ENCODE measurements at places on chromosomes 11 and 22. TPM values are rescaled to one million over a fixed set of nuclear protein-coding genes. Genes with fewer than 3 reads are reported as not detected.

The NAALADL1 gene
- total RNA-seq, result 6.8 TPM

DNA sequence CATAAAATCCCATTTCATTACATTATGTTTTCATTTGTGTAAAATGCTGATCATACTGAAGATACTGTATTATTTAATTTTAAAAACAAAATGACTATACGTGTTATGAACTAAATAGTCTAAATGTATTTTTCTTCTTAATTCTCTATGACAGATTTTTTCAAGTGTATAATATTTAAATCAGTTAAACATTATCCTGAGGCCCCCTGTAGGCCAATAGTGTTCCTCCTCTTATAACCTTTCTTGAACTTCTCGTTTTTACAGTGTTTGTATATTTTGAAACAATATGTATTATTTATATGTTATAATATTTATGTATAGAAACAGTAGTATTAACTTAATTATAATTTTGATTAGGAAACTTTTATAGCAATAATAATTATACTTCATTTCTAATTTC lies 151.1 kb upstream of the CHORDC1 start:
- no peaks in the 10 kb centered on the region for H3K4me1 ChIP-seq
- no peaks in the 10 kb centered on the region for H3K36me3 ChIP-seq
- no peak overlapping the region for H3K27ac ChIP-seq
- H3K4me3 ChIP-seq, result no peak overlapping the region
- DNase-seq, result no peak
- no peaks in the 10 kb centered on the region for H3K27me3 ChIP-seq

DNA sequence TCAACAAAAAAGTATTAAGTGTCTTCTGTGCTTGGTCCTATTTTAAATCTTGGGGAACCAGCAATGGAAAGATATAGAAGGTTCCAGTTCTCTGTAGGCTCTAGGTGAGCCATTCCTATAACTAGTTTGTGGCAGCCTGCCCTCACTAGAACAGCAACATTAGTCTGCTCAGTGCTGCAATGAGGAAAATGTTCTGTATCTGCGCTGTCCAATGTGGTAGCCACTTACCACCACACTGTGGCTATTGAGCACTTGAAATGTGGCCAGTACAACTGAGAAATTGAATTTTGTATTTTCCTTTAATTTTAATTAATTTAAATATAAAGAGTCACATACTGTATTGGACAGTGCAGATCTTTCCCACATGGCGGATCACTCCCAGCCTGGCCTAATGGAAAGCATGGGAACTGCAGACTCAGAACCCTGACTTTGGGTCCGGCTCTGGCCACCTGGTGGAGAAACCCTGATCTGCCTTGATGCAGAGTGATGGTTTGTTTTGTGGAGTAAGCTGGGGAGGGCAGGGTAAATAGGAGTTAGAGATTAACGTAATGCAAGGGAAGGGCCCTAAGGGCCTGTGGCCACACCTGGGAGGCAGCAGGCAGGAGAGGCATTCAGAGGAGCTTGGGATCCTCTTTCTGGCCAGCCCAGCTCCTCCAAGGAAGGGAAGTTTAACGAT lies 101.0 kb downstream of the ME3 start:
- no peak overlapping the region for H3K4me3 ChIP-seq
- H3K27me3 ChIP-seq, result no peaks in the 10 kb centered on the region
- H3K4me1 ChIP-seq, result peaks cover 38% of the 10 kb centered on the region
- no peaks in the 10 kb centered on the region for H3K36me3 ChIP-seq

GRCh38 chr11:119100994-119101758 lies 477 bp downstream of the DPAGT1 start:
- H3K36me3 ChIP-seq, result peaks cover 19% of the 10 kb centered on the region
- peaks cover 17% of the 10 kb centered on the region for H3K4me1 ChIP-seq
- H3K4me3 ChIP-seq, result peak overlapping the region; percentile 81
- H3K27me3 ChIP-seq, result no peaks in the 10 kb centered on the region
- peak overlapping the region; percentile 94 for H3K27ac ChIP-seq

GRCh38 chr11:30435488-30435887 lies 112.6 kb downstream of the ARL14EP start:
- no peaks in the 10 kb centered on the region for H3K27me3 ChIP-seq
- no peak for DNase-seq
- no peak overlapping the region for H3K4me3 ChIP-seq
- H3K4me1 ChIP-seq, result no peaks in the 10 kb centered on the region
- H3K36me3 ChIP-seq, result no peaks in the 10 kb centered on the region

The NCR3LG1 gene
- 8.1 TPM for total RNA-seq

DNA sequence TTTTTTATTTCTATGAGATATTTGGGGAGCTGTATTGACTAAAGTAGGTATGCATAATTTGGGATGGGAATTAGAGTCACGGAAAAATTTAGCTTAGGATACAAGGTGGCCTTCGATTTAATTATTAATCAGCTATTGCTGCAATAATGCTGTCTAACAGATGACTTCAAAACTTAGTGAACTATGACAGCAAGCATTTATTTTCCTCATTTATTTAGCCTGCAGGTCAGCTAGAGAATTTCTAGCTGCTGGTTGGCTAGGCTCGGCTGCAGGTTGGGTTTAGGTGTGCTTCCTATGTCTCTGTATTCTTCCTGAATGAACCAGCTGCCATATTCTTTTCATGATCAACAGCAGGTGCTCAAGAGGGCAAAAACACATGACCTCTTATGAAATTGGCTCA lies 181.8 kb upstream of the RAG2 start:
- no peak overlapping the region for H3K27ac ChIP-seq
- H3K27me3 ChIP-seq, result no peaks in the 10 kb centered on the region
- H3K36me3 ChIP-seq, result no peaks in the 10 kb centered on the region
- H3K4me1 ChIP-seq, result no peaks in the 10 kb centered on the region
- no peak overlapping the region for H3K4me3 ChIP-seq

GRCh38 chr22:37930952-37931440 lies 22.4 kb downstream of the C22orf23 start:
- H3K36me3 ChIP-seq, result peaks cover 27% of the 10 kb centered on the region
- no peak overlapping the region for H3K4me3 ChIP-seq
- peak; percentile 26 for DNase-seq
- H3K4me1 ChIP-seq, result peaks cover 29% of the 10 kb centered on the region
- peak overlapping the region; percentile 41 for H3K27ac ChIP-seq

The MPPED2 gene
- not detected for total RNA-seq

DNA sequence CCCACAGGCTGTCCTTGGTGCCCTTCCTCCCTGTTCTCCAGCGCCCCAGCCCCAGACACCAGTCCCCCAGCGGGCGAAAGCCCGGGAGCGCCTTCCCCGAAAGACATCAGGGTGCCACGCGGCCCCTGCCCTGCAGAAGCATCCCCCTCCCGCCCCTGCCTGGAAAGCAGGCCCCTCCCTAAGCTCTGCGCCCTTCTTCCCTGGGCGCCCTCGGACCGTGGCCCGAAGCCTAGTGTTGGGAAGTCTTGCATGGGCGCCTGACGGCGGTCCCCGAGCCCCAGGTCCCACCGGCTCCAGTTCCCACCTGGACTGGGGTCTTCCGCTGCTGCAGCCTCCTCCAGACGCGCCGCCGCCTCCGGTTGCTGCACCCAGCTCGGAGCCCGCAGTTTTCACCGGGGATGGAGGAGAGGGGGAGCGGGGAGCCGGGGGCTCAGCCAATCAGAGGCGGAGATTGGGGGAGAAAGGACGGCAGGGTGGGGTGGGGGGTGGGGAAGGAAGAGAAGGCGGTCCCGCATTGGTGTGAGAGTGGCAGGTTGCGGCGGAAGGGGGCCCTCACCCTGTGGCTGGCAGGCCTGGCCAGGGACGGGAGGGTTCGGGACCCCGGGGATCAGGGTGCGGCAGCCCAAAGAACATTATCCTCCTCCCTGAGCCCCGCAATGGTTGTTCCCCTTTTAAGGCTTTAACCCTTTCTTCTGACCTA lies at the start of gene THY1:
TSS of gene THY1 (minus strand) at position 364 of the 700 bp plus-strand sequence. CDS start 2,267 bp downstream, outside the sequence.
- no peak for DNase-seq
- H3K36me3 ChIP-seq, result no peaks in the 10 kb centered on the region
- no peak within 1 kb of the TSS for H3K4me3 ChIP-seq
- peaks cover 33% of the 10 kb centered on the region for H3K27me3 ChIP-seq
- H3K4me1 ChIP-seq, result no peaks in the 10 kb centered on the region

- H3K27ac ChIP-seq, result no peak overlapping the region
- no peaks in the 10 kb centered on the region for H3K4me1 ChIP-seq
- H3K36me3 ChIP-seq, result peaks cover 5% of the 10 kb centered on the region
- peaks cover 10% of the 10 kb centered on the region for H3K27me3 ChIP-seq
- no peak for DNase-seq
- peak overlapping the region; percentile 16 for H3K4me3 ChIP-seq
These were observed 1.6 kb downstream of the LRRN4CL start for GRCh38 chr11:62687508-62688396.

DNA sequence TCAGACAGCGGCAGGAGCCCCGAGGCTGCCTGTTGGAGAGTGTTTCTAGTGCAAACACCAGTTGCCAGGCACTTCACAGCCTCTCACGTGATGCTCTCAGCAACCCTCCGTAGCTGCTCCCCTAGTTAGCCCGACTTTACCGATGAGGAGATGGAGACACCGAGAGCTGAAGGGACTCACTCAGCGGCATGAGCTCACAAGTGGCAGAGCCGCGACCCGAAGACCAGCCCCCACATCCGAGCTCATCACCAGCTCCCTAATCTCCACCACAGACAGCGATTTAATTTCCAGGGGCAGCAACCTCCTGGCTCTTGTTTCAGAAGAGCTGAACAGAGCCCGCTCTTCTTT lies 28.7 kb upstream of the RTL6 start:
- H3K27ac ChIP-seq, result no peak overlapping the region
- no peak overlapping the region for H3K4me3 ChIP-seq
- H3K36me3 ChIP-seq, result no peaks in the 10 kb centered on the region
- H3K27me3 ChIP-seq, result no peaks in the 10 kb centered on the region
- H3K4me1 ChIP-seq, result no peaks in the 10 kb centered on the region

The FANCF gene
- 7.4 TPM for total RNA-seq

DNA sequence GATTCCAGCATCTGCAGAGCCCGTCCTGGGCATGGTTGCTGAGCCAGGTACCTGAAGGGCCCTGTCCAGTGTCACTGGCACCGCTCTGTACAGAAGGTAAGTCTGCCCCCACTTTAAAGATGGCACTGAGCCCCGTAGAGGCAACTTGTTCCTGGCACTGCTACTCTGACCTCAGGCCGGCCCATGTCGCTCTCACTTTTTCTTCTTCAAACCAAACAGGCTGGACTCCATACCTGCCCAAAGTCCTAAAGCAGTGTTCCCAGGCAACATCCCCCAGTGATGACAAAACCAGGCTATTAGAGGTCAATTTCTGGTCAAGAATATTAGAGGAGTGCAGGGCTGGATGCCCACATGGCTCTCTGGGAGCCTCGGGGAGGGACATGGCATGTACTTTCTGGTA lies 46.6 kb upstream of the TTLL12 start:
- DNase-seq, result no peak
- H3K27me3 ChIP-seq, result no peaks in the 10 kb centered on the region
- H3K36me3 ChIP-seq, result no peaks in the 10 kb centered on the region
- no peak overlapping the region for H3K27ac ChIP-seq

The KCNJ1 gene
- total RNA-seq, result not detected

- no peaks in the 10 kb centered on the region for H3K27me3 ChIP-seq
- DNase-seq, result no peak
- H3K4me1 ChIP-seq, result peaks cover 4% of the 10 kb centered on the region
- H3K36me3 ChIP-seq, result no peaks in the 10 kb centered on the region
- H3K27ac ChIP-seq, result no peak overlapping the region
These were observed 579 bp upstream of the CYB5R2 start for GRCh38 chr11:7673724-7674434.

GRCh38 chr11:128563942-128564641 lies 23.3 kb downstream of the ETS1 start:
- no peak overlapping the region for H3K27ac ChIP-seq
- H3K4me3 ChIP-seq, result no peak overlapping the region
- no peak for DNase-seq
- H3K36me3 ChIP-seq, result no peaks in the 10 kb centered on the region
- no peaks in the 10 kb centered on the region for H3K27me3 ChIP-seq

DNA sequence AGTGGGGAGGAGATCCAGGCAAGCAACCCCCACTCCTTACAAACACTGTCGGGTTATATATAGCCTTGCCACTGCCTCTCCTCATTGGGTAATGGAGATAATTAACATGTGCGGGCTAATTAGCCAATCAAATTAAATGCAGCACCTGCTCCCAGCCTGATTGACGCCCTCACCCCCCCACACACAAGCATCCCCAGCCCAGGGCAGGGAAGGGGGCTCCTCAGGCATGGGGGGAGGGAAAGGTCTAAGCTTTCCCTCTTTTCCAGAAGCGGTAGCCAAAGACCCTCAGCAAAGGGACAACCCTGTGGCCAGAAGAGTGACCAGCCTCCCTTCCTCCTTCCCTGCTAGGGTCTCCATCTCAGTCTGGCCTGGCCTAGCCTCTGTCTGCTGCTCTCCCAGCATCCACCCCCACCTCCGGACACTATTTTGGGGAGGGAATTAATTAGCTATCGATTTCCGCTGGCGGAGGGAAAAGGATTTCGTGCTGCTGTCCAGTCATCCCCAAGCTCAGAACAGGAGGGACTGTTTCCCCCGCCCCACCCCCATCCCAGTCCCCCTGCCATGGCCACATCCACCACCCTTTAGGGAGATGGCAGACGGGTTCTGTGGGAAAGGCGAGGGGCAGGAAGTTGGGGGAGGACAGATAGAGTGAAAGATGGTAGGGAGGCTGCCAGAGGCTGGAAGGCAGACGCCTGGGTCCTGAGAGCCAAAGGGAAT lies 7.1 kb downstream of the NRXN2 start:
- no peak for DNase-seq
- no peaks in the 10 kb centered on the region for H3K36me3 ChIP-seq
- H3K27me3 ChIP-seq, result peaks cover 43% of the 10 kb centered on the region
- H3K27ac ChIP-seq, result no peak overlapping the region
- no peak overlapping the region for H3K4me3 ChIP-seq

DNA sequence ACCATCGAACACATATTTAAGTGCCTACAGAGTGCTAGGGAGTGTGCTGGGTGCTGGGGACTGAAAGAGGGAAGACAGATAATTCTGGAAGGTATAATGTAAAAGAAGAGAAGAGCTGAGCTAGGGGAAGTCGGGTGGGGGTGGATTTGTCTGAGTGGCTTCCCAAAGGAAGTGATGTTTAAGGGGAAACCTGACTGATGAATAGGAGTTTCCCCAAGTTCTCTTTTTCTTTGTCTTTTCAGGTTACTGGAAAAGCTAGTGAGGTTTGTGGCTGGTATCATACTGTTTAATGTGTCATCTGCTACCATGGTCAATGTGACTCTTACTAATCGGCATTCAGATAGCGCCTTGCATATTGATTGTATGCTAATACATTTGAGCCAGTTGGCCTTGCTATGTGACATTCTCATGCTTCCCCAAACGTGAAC lies 151.6 kb upstream of the MTMR2 start:
- DNase-seq, result no peak
- H3K4me3 ChIP-seq, result no peak overlapping the region
- no peaks in the 10 kb centered on the region for H3K36me3 ChIP-seq
- H3K27me3 ChIP-seq, result no peaks in the 10 kb centered on the region

GRCh38 chr11:119185981-119186634 lies 833 bp downstream of the NHERF4 start:
- H3K27ac ChIP-seq, result no peak overlapping the region
- DNase-seq, result no peak
- H3K4me3 ChIP-seq, result no peak overlapping the region
- peaks cover 9% of the 10 kb centered on the region for H3K4me1 ChIP-seq

GRCh38 chr11:63813563-63814382 lies 517 bp downstream of the SPINDOC start:
- H3K27ac ChIP-seq, result peak overlapping the region; percentile 51
- H3K36me3 ChIP-seq, result peaks cover 12% of the 10 kb centered on the region
- peaks cover 18% of the 10 kb centered on the region for H3K4me1 ChIP-seq
- peak; percentile 49 for DNase-seq
- H3K4me3 ChIP-seq, result peak overlapping the region; percentile 67
- H3K27me3 ChIP-seq, result no peaks in the 10 kb centered on the region
